ENCODE measurements at places on chromosomes 12 and 14.

- DNase-seq = no peak
These were observed 64.2 kb upstream of the FOXN3 start for GRCh38 chr14:89481196-89481595.

DNA sequence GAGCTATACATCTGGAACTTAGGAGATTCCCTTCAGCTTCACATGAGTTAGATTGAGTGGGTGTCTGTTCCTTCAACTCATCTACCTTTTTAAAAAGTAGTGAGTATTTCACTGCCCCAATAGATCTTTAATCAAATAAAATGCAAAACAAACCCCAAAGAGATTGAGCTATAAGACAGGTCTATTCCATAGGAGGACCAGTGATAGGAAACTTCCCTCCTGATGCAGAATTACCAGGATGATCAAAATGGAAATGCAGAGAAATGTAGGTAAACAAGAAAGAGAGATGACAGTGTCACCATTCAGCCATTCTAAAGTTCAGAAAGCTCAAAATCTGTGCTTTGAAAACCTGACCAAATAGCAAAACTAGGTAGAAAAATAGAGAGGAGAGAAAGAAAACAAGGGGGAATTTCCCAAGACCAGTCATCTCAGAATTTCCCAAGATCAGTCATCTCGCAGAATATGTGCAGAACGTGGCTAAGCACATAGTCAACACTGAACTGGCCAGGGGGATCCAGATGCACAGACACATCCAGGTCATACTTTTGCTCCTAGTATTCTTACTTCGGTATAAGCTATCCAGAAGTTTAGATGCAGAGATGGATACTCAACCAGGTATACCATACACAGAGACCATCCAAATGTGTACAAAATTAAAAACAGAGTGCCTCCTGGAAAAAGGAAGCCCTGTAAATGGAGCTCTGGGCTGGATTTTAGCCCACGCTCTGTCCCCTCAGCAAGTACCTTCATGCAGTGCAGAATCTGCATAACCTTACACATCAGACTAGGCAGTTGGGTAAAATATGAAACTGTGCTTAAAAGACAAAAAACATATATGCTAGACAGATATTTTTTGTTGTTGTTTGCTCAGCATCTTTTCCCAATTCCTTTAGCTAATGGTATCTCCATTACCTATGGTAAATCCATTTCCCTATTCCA is 27.4 kb downstream of the SLC41A2 start:
- peak; percentile 18 for DNase-seq

GRCh38 chr12:6235499-6235898 is 35.3 kb downstream of the CD9 start:
- no peak for DNase-seq

GRCh38 chr12:89382328-89382727 is 30.0 kb upstream of the DUSP6 start:
- DNase-seq = no peak

DNA sequence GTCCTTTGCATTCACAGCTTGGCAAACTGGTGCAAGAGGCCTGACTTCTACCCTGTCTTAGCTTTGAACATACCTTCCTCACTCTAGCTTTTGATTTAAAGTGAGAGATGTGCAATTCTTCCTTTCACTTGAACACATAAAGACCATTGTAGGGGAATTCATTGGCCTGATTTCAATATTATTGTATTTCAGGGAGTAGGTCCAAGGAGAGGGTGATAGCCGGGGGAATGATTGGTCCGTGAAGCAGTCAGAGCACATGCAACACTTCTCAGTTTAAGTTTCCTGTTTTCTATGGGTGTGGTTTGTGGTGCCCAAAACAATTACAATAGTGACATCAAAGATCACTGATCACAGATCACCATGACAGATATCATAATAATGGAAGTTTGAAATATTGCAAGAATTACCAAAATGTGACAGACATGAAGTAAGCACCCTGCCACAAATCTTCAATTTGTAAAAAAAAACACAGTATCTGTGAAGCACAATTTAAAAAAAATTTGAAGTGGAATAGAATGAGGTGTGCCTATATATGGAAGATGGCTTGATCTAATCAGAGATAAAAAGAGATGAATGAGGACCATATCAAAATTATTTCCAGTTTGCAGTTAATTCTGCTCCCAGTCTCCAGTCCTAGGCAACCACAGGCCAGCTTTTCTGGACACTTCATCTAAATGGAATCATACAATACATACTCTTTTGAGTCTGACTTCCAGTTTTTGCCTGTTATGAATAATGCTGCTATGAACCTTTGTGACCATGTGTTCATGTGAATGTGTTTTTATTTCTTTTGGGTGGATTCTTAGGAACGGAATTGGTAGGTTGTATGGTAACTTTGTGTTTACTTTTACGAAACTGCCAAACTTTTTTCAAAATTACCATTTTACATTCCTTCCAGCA is 23.2 kb downstream of the BORCS5 start:
- no peak for DNase-seq

- no peak for DNase-seq
These were observed 239.5 kb downstream of the GXYLT1 start for GRCh38 chr12:41905073-41905758.

DNA sequence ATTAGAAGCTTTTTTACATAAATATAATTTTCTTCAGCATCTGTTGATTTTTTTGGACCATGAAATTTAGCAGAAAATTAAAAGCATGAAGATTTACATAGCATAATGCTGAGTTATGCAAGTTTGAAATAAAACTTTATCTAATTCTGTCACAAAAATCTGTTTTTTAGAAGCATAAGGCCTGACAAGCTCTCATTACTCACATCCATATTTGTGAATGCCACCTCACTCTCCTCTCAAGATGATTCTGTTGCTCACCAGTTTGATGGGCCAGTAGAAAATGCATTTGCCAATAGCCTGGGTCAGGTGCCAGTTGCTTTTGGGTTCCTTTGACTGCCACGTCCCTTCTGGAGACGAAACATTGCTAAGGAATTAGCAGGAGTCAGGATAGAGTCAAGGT is 181.5 kb upstream of the ATP2B1 start:
- no peak for DNase-seq

DNA sequence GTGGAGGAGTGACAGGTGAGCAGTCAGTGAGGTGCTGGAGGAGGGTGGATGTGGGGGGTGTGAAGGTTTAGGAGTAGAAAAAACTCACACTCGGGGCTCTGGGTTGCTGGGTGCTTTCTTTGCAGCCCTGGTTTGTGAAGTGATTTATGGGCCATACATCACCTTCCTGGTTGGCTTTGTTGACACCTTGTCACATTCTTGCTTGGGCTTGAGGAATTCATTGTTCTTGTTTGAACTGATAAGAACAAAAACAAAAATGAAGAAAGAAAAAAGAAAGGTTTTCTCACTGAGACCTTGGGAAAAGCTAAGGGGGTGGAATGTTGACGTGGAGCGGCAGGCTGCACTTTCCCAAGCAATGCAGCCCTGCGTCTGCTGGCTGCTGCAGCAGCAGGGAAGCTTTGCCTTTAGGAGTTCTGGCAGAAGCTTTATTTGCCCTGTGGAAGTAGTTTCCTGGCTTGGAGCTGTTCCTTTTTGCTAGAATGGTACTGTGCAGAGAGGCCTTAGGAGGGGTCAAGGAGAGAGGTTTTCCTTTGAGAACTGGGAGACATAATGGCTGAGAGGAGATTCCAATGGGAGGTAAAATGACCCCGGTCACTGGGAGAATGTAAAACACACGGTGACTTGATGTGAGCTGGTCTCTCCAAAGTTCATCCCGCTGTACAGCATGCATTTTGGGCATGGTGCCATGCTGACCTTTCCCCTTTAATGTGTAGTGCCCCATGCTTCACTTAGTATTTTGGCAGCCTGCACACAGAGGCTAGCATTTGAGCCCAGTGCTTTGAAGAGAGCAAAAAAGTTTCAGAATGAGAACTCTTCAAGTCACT is 52.8 kb downstream of the HMGA2 start:
- no peak for DNase-seq

DNA sequence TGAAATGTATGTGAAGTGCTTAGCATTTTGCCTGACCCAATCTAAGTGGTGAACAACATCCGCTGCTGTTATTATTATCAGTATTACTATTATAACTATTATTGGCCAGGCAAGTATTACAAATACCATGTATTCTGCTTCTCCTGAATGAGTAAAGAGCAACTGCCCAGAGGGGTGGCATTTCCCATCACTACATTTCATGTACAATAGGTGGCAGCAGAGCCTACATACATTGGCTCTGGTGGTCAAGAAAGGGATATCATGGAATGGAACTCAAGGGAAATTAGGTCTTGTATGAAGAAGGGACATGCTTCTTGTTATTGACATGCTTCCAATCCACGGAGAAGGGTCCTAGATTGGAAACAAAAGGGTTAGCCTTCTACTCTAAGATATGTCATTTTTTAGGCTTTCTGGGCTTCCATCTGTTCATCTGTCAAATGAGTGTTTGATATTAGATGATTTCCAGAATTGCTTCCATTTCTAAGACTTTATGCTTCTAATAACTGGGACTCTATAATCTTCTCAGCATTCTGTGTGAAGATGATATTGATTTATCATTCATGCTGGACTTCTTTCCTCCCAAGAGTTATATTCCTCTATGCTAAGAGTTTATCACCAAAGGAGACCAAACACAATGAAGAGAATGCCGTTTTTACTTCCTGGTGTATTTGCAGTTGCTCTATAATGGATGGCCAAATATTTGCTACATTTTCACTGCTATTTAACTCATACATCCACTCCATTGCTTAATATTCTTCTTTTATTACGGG is 239.1 kb downstream of the SSPN start:
- DNase-seq = no peak

DNA sequence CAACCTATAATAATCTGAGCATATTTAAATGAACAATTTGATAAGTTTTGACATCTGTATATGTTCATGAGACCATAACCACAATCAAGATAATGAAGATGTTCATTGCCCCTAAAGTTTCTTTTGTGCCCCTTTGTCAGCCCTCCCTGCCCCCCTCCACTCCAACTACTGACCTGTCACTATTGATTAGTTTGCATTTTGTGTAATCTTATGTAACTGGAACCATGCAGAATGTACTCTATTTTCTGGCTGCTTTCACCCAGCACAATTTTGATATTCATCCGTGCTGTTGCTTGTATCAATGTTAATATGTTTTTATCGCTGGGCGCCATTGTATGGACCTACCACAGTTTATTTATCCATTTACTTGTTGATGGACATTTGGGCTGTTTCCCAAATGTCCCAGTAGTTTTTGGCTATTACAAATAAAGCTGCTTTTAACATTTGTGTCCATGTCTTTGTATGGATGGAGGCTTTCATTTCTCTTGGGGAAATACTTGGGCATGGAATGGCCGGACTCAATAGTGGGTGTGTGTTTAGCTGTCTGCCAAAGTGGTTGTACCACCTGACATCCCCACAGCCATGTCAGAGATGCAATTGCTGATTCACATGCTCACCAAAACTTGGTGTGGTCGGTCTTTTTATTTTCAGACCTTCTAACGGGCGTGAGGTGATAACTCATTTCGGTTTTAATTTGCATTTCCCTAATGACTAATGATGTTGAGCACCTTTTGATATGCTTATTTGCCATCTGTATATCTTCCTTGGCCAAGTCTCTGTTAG is 38.9 kb downstream of the EML1 start:
- DNase-seq = no peak

DNA sequence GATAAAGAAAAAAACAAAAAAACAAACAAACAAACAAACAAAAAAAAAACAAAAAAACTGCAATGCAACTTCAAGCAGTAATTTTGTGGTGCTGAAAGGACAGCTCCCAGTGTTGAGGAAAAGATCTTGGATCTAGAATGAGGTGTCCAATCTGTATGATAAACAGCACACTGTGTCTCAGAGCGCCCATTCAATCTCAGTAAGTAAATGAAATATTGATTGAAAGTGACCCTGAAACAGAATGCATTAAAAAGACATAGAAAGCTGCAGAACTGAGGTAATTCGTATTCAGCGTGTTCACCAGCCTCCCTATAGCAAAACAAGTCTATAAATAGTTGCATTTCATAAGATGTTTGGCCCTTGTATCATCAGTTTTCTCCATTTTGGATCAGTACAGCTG is 153.0 kb downstream of the NOVA1 start:
- no peak for DNase-seq

DNA sequence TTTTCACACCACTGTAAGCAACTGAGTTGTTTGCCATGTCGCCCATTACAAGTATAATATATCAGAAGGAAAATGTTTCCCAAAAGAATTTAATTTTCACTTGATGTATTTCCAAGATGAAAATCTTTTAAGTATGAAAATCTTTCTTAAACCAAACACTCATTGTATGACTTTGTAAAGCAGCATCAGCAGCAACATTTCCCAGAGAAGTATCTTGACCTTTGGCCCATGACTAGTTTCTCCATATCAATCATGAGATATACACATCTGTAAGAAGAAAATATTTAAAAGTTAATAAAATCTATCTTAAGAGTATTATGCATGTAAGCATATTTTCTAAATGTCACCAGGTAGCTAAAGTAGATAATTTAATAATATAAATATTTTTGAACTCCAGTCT is 52.8 kb downstream of the ATP2B1 start:
- DNase-seq = no peak

- no peak for DNase-seq
These were observed 61.4 kb upstream of the ESRRB start for GRCh38 chr14:76314521-76315034.

DNA sequence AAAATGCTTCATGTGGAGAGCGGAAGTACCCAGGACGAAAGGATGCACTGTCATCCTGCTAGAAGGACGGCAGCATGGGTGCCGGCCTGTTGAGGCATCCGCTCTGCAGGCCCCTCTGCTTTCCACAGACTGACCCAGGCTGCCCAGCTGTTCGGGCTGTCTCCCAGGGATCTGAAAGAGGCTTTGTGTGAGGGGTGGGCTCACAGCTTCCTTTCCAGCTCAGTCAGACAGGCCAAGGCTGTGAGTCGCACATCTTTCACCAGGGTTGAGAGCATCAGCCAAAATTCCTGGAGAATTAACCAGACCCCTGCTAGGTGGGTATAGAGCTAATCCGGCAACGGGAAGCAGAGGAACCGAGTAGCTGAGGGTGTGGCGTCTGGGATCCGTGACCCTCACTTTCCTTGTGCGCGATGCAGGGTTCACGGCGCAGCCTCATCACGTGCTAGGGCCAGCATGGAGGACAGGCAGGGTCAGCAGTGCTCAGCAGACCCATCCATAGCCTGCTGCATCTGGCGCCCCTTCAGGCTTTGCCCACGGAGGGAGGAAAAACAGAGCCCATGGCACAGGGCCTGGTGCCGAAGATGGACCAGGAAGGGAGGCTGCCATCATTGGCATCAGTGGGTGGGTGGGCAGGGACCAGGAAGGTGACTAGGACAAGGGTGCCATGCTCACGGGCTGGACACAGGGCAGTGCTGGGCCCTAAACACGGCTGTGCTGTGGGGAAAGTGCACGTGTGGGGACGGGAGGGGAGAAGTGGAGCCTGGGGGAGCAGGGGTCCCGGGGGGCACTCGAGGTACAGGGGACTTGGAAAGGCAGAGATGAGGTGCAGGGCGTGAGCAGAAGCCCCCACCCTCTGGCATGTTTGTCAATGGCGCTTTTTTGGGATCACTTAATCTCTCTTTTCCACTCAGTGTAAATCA is 9.2 kb upstream of the SIVA1 start:
- DNase-seq = no peak

Data from stimulated activated CD4-positive, alpha-beta T cell treated with anti-CD3 and anti-CD28 coated beads, Interleukin-4, amount 100 ng/mL, for 1 hour (primary cell).